ENCODE measurements at places on chromosomes 5 and 9.

DNA sequence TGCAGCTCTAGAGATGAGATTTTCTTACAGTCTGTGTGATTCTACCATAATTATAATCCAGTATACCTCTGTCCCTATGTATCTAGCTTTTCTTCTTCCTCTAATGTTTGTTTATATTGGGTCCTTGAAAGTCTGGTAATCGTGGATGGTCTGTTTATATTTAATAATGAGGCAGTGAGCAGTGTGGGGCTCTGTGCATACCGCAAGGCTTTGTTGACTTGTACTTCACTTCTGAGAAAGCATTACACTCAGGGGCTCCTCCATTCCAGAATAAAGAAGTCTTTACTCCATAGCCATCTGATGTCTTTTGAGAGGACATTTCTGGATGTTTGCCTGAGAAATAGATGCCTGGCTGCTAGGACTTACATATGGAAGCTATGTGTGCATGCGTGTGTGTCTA is 4.5 kb upstream of the MPDZ start:
- peaks cover 58% of the 10 kb centered on the region for H3K4me1 ChIP-seq
- DNase-seq: no peak
- H3K27me3 ChIP-seq: no peaks in the 10 kb centered on the region

- H3K4me3 ChIP-seq: no peak overlapping the region
- H3K27ac ChIP-seq: no peak overlapping the region
- peaks cover 14% of the 10 kb centered on the region for H3K27me3 ChIP-seq
- no peaks in the 10 kb centered on the region for H3K36me3 ChIP-seq
Observed at GRCh38 chr5:66223637-66224036, 79.5 kb downstream of the SREK1 start.

DNA sequence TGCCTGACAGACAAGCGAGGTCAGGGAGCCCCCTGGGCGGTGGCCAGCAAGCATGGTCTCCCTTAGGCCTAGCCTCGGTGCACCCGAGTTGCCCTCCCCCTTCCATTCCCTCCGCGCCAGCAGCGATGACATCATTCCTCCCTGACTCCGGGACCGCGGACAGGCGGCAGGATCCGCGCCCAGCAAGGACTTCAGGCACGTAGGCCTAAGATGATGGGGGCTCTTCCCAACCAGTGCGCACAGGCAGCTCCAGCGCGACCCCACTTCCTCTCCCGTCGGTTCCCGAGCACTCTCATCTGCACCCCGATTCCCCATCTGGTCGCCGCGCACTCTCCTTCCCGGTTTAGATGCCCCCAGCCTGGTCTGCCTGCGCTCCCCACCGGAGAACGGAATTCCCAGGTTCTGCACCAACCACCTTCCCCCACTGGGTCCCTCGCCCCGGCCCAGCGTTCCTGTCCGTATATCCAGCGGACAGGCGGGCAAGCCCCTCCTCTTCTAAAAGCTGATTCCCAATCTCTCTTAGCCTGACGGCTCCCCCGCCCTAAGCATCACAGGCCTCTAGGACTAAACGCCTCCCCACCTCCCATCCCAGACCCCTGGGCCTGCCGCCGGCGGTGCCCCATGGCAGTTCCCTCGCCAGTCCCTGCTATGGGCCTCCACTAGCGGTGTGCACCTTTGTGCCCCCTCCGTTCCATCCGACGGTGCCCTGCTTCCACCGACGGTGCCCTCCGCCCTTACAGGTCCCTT is 931 bp downstream of the FAM219A start:
- peak overlapping the region; percentile 82 for H3K27ac ChIP-seq
- DNase-seq: peak; percentile 70
- peaks cover 18% of the 10 kb centered on the region for H3K4me1 ChIP-seq

- H3K4me3 ChIP-seq: no peak overlapping the region
- DNase-seq: no peak
- no peaks in the 10 kb centered on the region for H3K4me1 ChIP-seq
- peaks cover 2% of the 10 kb centered on the region for H3K27me3 ChIP-seq
- no peaks in the 10 kb centered on the region for H3K36me3 ChIP-seq
Observed at GRCh38 chr9:130980526-130980925, 28.4 kb upstream of the LAMC3 start.

GRCh38 chr5:133977161-133977787 is 8.8 kb upstream of the C5orf15 start:
- no peak for DNase-seq
- H3K4me3 ChIP-seq: no peak overlapping the region
- no peak overlapping the region for H3K27ac ChIP-seq
- no peaks in the 10 kb centered on the region for H3K27me3 ChIP-seq

- peaks cover 37% of the 10 kb centered on the region for H3K36me3 ChIP-seq
- no peak for DNase-seq
- H3K4me1 ChIP-seq: no peaks in the 10 kb centered on the region
- H3K27me3 ChIP-seq: no peaks in the 10 kb centered on the region
- H3K4me3 ChIP-seq: no peak overlapping the region
- no peak overlapping the region for H3K27ac ChIP-seq
Observed at GRCh38 chr5:5473226-5473625, 50.7 kb downstream of the ICE1 start.

GRCh38 chr5:31911291-31912265 is 262.5 kb downstream of the GOLPH3 start:
- H3K4me3 ChIP-seq: no peak overlapping the region
- no peak for DNase-seq

GRCh38 chr5:168528521-168529373 is at the start of gene FBLL1:
TSS of gene FBLL1 (plus strand) at chr5:168529305. CDS start at chr5:168529505, 200 bp downstream.
- no peak within 1 kb of the TSS for H3K27ac ChIP-seq
- H3K27me3 ChIP-seq: peaks cover 54% of the 10 kb centered on the region
- DNase-seq: peak; percentile 69
- H3K36me3 ChIP-seq: no peaks in the 10 kb centered on the region
- H3K4me3 ChIP-seq: peak within 1 kb of the TSS; percentile 63
- H3K4me1 ChIP-seq: peaks cover 4% of the 10 kb centered on the region

- H3K27me3 ChIP-seq: no peaks in the 10 kb centered on the region
- peaks cover 19% of the 10 kb centered on the region for H3K4me1 ChIP-seq
- no peak overlapping the region for H3K27ac ChIP-seq
- H3K4me3 ChIP-seq: no peak overlapping the region
- DNase-seq: no peak
- no peaks in the 10 kb centered on the region for H3K36me3 ChIP-seq
Observed at GRCh38 chr5:42036379-42036778, 111.3 kb downstream of the FBXO4 start.

DNA sequence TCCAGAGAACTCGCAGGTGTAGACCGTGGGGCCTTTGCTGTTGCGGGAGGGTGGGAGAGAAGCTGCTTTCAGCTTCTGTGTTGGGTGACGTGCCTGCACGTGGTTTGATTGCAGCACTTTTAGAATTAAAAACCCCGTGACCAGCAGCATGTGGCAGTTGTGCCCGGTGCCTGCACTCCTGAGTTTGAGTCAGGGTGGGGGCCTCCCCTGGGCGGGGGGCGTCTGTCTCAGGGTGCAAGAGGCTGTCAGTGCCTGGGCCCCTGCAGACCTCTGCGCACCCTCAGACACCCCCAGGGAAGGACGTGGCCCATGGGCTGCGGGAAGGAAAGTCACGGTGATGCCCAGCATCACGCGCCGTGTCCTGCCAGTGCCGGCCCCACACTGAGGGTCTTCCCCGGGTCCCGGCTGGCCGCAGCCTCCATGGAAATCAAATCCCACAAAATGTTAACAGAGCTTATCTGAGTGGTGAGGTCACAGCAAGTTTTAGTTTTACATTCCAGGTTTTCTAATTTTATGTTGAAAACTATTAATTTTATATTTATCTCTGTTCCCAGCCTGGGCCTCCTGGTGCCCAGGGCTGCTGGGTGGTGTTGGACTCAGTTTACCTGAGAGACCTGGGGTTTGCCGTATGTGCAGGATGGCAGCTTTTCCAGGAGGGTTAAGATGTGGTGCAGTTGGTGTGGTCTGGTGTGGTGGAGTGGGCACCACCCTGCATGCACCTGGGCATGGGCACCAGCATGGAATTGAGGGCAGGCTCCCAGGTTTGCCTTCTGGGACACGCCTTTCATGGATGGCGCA is 33.3 kb downstream of the AHRR start:
- H3K27me3 ChIP-seq: peaks cover 7% of the 10 kb centered on the region
- no peak for DNase-seq
- H3K4me1 ChIP-seq: no peaks in the 10 kb centered on the region

GRCh38 chr9:114203410-114204140 is 48.2 kb downstream of the COL27A1 start:
- H3K4me3 ChIP-seq: no peak overlapping the region
- H3K27me3 ChIP-seq: no peaks in the 10 kb centered on the region
- no peak for DNase-seq
- peaks cover 70% of the 10 kb centered on the region for H3K4me1 ChIP-seq
- peaks cover 19% of the 10 kb centered on the region for H3K36me3 ChIP-seq

DNA sequence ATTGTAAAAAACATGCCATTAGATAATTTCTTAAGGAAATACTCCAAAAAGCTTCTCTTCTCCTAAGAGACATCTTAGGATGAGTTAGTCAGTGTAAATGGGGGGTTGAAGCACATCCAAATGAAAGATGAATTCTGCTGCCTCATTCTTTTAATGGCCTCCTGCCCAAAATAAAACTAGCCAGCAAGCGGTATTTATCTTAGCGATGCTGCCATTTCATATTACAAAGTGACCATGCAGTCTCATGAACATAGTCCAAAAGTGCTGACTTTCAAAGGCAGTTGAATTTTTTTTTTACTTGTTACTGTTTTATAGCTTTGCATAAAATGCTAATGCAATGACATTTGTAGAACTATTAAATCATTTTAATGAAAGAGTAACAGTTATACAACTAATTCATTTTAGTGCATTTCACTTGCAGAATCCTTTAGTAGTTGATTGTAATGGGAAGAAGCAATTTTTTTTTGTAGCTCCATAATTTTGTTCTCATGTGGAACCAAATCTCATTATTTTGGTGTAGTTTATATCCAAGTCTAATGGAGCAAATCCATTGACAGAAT is 151.5 kb downstream of the CAVIN4 start:
- DNase-seq: no peak
- no peaks in the 10 kb centered on the region for H3K27me3 ChIP-seq
- no peaks in the 10 kb centered on the region for H3K36me3 ChIP-seq
- no peak overlapping the region for H3K4me3 ChIP-seq
- H3K4me1 ChIP-seq: peaks cover 19% of the 10 kb centered on the region

DNA sequence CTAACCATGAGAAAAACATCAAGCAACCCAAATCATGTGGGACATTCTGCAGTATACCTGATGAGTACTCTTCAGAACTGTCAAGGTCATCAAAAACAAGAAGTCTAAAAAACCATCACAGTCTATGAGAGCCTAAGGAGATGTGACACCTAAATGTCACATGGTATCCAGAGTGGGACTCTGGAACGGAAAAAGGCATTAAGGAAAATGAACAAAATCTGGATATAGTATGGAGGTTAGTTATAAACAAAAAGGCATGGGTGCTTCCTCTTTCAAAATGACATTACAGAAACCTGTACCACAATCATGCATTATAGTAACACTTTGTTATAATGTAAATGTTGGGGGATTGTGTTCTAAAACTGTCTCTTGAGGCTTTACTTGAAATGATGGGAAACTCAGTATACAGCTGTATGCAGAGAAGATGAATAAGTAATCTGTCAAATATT is 47.4 kb downstream of the PRKACG start:
- H3K36me3 ChIP-seq: no peaks in the 10 kb centered on the region
- no peak overlapping the region for H3K27ac ChIP-seq
- peaks cover 6% of the 10 kb centered on the region for H3K4me1 ChIP-seq
- no peak overlapping the region for H3K4me3 ChIP-seq
- peaks cover 10% of the 10 kb centered on the region for H3K27me3 ChIP-seq
- DNase-seq: no peak

DNA sequence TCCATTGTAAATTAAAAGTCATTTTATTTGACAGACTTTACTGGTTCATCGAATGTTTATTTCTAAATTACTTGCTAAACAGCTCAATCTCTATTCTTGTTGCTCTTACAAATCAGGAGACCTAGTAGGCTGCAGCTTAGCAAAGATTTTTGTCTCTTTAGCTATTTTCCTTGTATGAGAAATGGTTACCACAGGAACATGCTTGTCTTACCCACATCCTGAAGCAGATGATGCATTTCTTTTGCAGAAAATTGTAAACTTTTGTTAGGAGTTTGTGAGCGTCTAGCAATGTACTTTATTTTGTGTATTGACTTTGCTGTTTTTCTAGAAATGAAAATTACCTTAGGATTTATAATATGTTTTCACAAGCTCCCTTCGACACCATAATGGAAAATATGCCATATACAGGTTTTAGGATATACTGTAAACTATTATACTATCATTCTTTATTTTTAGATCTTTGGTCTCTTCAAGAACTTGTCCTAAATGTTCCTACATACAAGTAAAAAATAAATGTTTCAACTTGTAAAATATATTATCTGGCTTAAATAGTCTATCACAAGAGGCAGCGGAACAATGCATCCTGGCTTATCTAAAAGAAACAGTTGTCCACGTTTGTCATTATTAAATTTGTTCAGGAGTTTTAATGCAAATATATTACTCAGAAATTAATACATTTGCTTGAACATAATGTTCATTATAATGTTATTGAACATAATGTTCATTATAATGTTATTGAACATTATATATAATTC is 54.1 kb downstream of the SPEF2 start:
- peaks cover 3% of the 10 kb centered on the region for H3K36me3 ChIP-seq
- H3K4me3 ChIP-seq: no peak overlapping the region
- H3K27me3 ChIP-seq: no peaks in the 10 kb centered on the region
- no peak for DNase-seq

DNA sequence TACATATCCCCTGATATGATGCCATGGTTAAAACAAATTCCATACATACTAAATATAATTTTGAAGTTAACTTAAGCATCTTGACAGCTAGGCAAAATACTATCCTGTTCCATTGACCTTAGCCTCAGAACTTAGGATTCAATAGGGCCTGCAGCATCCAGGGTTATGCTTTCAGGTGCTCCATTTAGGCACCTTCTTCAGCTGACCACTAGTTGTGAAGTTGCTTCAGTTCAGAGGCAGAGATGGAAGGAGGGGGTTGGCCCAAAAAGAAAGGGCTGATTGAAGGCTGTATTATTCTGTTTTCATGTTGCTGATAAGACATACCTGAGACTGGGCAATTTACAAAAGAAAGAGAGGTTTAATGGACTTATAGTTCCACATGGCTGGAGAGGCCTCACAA is 7.0 kb upstream of the NREP start:
- H3K36me3 ChIP-seq: no peaks in the 10 kb centered on the region
- H3K27me3 ChIP-seq: no peaks in the 10 kb centered on the region
- no peak overlapping the region for H3K4me3 ChIP-seq
- H3K27ac ChIP-seq: no peak overlapping the region
- peaks cover 49% of the 10 kb centered on the region for H3K4me1 ChIP-seq

GRCh38 chr5:113250341-113250953 is 184.3 kb downstream of the TSSK1B start:
- H3K27me3 ChIP-seq: no peaks in the 10 kb centered on the region
- H3K4me1 ChIP-seq: peaks cover 64% of the 10 kb centered on the region
- DNase-seq: no peak

GRCh38 chr5:151449297-151449696 is 1.9 kb downstream of the SLC36A1 start:
- peaks cover 12% of the 10 kb centered on the region for H3K4me1 ChIP-seq
- H3K4me3 ChIP-seq: peak overlapping the region; percentile 91
- no peak for DNase-seq
- no peaks in the 10 kb centered on the region for H3K36me3 ChIP-seq
- H3K27me3 ChIP-seq: peaks cover 7% of the 10 kb centered on the region

GRCh38 chr5:180326989-180327565 is 26.1 kb downstream of the GFPT2 start:
- no peaks in the 10 kb centered on the region for H3K36me3 ChIP-seq
- H3K27me3 ChIP-seq: no peaks in the 10 kb centered on the region
- no peak overlapping the region for H3K4me3 ChIP-seq
- H3K27ac ChIP-seq: no peak overlapping the region
- H3K4me1 ChIP-seq: peaks cover 20% of the 10 kb centered on the region
- DNase-seq: no peak

GRCh38 chr5:38371596-38371995 is 113.2 kb downstream of the EGFLAM start:
- DNase-seq: no peak
- no peaks in the 10 kb centered on the region for H3K27me3 ChIP-seq
